Central memory CD8-positive, alpha-beta T cell (primary cell): ENCODE measurements at places on chromosomes 1 and 21.

GRCh38 chr1:203271018-203271743, 34.1 kb upstream of the BTG2 start:
- DNase-seq = peak; percentile 62

GRCh38 chr1:62175568-62176179, 19.0 kb upstream of the L1TD1 start:
- DNase-seq = no peak

DNA sequence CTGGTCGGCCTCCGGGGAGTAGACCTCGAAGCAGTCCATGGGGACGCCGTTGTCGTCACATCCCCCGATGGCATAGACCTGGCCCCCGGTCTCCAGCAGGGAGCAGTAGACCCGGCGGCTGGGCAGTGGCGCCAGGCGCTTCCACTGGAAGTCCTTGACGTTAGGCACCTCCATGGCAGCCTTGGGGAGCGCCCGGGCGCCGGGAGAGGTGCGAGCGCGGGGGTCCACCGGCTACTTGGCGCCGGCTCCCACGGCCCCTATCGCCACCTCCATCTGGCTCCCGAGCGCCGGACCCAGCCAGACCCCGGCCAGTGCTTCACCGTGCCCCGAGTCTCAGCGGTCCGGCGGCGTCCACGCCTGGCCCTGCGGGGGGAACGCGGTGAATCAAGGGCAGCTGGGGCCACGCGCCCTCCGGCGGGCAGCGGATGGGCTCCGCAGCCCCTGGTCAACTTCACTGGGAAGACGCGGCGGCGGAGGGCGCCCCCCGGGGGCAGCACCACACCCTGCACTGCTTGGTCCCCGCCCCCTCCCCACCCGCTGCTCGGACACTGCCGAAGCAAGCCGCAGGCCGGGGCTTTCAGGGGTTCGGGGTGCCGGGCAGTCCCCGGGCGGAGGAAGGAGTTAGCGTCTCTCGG, 13.2 kb downstream of the KLHDC8A start:
- no peak for DNase-seq

DNA sequence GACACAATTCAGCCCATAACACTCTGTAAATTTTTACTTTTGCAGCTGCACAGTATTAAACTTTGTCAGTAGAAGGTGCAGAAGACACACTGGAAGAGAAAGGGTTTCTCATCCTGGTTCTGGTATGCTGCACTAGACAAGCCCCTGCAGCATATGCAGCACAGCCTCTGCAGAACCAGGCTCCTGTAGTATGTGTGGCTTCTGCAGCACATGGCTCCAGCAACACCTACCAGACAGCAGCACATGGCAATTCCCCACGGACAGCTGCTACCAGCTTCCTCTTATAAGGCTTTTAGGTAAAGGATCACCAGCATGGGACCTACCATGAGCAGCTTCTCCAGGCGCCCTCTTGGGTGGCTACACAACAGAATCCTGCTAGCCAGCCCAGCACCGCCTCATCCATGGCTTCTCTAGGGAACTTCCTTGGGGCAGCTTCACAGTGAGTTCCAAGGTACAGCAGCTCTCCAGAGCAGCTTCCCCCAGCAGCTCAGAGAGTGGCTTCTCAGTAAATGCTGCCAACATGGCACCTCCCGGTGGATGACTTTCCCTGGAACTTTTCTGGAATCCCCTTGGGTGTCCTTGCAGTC, 534.4 kb upstream of the CXADR start:
- DNase-seq = no peak

- no peak for DNase-seq
These were observed 735 bp upstream of the BRINP3 start for GRCh38 chr1:190478149-190479049.

GRCh38 chr1:104760017-104760416, 1010.3 kb downstream of the AMY1C start:
- DNase-seq = no peak

DNA sequence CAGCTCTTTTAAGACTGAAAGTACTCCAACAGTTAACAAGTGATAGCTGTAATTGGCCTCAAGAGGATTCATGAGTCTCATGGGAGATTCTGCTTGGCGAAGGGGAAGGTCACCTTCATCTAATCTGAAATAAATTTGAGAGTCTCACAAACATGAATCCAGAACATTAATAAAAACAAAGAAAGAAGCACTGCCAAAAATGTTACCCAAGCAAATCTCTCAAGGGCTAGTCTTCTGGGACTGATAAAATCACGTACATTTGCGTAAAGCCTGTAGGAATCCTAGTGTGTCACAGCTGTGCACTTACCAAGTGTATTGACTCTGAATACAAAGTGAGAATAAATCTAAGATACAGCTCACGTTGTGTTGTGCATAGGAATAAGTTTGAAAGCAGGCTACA, 21.2 kb upstream of the NUF2 start:
- DNase-seq = no peak

DNA sequence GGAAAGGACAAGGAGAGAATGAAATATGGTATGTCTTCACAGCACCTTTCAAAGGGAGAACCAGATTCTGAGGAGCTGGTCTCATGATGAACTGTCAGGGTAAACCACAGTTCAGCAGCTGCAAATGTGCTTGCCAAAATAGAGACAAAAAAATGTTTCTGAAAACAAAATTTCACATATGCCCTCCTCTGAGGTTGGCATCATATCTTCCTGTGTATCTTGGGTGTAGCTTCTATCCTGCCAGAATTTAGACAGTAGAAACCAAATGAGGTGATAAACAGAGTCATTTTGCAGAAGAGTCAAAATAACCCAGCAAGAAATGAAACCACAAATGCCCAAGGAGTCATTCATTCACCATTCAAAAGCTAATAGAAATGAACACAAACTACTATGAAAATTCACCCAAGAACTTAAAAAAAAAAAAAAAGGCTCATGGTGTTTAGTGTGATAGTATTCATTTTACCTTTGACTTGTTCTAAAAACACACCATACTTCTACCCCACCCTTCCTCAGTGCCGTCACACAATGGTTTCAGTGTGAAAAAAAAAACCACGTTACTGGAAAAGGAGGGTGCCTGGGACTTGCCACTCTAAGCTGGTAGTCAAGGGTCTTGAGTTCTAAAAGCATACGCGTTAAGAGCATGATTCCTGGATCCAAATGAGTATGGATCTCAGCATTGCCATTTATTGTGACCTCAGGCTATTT, 18.5 kb downstream of the SELL start:
- DNase-seq = no peak

DNA sequence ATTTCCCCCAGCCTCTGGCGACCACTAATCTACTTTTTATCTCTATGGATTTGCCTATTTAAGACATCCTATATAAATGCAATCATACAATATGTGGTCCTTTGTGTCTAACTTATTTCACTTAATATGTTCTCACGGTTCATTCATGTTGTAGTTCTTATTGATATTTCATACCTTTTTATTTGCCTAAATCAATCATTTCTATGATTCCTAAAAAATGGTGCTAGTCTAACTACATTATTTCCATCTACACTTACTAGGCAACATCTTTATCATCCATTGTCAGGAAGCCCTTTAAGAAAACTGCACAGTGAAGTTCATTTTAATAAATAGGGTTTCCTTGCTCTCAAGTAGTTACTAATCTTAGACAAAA, 380 bp upstream of the FBXO28 start:
- no peak for DNase-seq

- no peak for DNase-seq
These were observed 8.1 kb downstream of the PSRC1 start for GRCh38 chr1:109274533-109275476.

- no peak for DNase-seq
These were observed 131.2 kb downstream of the PLXNA2 start for GRCh38 chr1:208113011-208113410.

- DNase-seq = no peak
These were observed 5.2 kb upstream of the LIN28A start for GRCh38 chr1:26405281-26405915.

GRCh38 chr1:81899214-81899821, 98.6 kb downstream of the ADGRL2 start:
- DNase-seq = no peak

- no peak for DNase-seq
These were observed 49.4 kb downstream of the ILDR2 start for GRCh38 chr1:166925810-166926478.

- DNase-seq = no peak
These were observed 123.4 kb downstream of the AK5 start for GRCh38 chr1:77405186-77405585.

- DNase-seq = no peak
These were observed 300.9 kb downstream of the LMX1A start for GRCh38 chr1:165055581-165055980.

GRCh38 chr1:97608272-97608671, 312.6 kb downstream of the DPYD start:
- DNase-seq = no peak

GRCh38 chr1:101847626-101848025, 149.1 kb downstream of the OLFM3 start:
- DNase-seq = no peak

GRCh38 chr1:177495878-177496277, 325.1 kb downstream of the BRINP2 start:
- DNase-seq = no peak

DNA sequence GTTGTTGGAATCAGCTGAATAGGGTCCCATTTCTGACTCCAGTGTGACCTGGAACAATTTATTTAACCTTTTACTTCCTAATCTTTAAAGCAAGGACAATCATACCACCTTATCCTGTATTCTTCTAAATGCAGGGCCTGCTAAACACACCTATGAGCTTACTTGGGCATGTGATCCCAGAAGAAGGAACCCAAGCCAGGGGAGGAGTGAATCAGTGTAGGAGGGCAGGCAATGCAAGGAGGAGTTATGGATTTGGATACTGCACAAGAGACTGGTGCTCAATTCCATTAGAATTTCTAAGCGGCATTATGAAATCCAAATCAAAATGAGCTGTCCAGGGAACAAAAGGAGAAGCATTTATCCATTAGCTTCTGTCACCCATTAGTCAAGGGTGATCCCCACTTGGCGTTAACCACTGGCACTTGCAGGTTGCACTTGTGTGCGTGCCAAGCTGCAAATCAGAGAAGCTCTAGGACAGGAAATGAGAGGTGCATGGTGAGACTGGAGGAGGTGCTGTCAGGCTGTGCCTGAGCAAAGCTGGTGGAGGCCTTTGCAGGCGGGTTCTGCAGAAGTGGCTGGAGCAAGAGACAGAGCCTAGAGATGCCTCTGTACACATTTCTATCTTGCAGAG, 297.2 kb upstream of the PLXNA2 start:
- no peak for DNase-seq

DNA sequence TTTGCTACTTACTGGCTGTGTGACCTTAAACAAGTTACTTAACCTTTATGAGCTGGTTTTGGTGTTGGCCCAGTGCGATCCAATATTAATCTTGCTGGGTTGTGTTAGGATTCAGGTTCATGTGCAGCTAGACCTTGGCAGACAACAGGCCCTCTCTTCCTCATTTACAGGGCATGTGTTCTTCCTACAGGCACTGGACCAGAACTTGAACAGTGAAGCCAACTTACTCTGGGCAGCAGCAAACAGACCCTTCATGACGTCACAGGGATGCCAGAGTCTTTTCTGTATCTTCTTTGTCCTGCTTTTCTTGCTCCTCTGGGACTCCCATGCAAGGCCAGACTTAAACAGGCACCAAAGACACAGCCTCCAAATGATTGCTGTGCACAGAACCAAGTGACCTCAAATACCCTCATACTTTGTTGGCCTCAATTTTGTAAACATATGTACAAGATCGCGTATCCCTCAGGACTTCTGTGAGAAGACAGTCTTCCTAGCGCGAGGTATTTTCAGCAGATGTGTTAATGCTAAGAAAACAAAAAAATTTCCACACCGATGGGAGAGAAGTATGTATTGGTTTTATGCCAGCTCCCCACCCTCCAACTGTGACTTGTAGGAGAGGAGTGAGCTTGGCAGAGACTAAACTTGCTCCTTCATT, 73.7 kb downstream of the URB2 start:
- DNase-seq = no peak

DNA sequence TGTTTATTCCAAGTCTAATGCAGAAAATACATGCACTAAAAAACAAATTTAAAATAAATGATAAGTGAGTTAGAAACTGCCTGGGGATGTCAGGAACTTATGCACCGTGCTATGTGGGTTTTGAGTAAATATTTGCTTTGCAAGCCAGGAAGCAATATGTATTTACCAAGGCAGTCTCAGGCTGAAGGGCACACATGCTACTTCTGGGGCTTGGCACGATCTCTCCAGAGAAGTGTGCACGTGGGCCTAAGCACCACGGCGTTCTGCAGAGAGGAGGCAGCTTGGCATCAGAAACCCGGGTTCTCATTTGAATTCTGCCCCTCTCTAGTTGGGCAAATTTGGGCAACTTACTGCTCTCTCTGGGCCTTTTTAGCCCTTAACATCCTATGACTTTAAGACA, 72.6 kb upstream of the ROR1 start:
- no peak for DNase-seq

DNA sequence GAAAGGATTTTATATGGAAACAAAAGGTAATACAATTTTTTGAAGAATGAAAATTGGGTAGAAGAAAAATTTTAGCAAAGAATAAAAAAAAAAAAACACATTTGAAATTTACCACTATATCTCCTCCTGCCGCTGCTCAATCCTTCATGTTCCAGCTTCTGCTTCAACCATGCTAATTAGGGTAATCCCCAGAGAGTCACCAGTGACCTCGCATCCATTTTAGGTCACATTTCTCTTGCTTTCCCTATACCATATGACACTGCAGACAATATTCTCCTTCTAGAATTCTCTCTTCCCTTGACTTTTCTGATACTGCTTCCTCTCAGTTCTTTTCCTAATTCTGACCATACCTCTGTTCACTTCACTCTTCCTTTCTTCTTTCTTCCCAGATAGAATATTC, 237.1 kb downstream of the USH2A start:
- no peak for DNase-seq

GRCh38 chr1:245380790-245381535, 226.2 kb downstream of the KIF26B start:
- DNase-seq = no peak

GRCh38 chr1:185401019-185401418, 84.0 kb upstream of the IVNS1ABP start:
- no peak for DNase-seq

DNA sequence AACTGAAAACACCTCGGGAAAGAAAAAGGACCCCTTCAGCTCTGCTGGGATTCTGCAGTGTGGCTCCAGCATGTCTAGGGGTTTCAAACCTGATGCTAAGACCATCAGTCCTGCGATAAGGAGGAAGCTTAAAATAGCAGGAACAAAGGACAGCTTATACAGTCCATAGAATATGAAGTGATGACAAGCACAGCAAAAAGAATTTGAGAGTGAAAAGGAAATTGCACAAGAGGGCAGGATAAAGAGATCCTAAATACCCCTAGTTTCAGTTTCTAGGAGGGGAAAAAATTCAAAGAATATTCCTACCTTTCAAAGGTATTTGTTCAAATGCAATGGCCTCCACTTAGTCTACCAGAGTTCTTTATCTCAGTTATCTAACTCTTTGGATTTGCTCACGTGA, 171.4 kb downstream of the TGFB2 start:
- no peak for DNase-seq
